ENCODE measurements at places on chromosomes 11 and 22. TPM values are rescaled to one million over a fixed set of nuclear protein-coding genes. Genes with fewer than 3 reads are reported as not detected.

DNA sequence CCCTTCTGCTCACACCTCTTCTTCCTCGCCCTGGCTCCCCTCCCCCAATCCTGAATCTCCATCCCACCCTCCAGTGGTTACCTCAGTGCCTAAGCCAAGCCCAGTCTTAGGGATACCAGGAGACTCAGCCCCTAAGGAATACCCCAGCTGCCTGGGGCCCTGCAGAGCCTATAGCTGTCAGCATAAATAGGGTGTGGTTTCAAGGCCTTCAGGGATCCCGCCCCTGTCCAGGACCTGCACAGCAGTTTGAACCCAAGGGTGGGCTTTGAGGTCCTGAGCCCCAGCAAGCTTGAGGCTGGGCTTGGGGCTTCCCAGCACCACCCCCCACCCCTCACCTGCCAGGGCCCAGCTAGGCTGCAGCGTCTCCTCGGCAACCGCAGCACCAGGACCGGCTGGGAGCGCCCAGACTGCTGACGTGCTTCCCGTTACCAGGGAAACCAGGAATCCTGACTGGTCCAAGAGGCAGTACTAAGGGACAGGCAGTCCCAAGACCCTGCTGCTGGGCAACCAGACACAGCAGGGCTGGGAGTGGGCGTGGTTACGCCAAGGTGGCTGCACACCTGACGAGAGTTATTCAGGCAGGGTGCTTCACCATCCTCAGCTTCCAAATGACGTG is 13.7 kb downstream of the APBB1 start:
- no peak for DNase-seq

DNA sequence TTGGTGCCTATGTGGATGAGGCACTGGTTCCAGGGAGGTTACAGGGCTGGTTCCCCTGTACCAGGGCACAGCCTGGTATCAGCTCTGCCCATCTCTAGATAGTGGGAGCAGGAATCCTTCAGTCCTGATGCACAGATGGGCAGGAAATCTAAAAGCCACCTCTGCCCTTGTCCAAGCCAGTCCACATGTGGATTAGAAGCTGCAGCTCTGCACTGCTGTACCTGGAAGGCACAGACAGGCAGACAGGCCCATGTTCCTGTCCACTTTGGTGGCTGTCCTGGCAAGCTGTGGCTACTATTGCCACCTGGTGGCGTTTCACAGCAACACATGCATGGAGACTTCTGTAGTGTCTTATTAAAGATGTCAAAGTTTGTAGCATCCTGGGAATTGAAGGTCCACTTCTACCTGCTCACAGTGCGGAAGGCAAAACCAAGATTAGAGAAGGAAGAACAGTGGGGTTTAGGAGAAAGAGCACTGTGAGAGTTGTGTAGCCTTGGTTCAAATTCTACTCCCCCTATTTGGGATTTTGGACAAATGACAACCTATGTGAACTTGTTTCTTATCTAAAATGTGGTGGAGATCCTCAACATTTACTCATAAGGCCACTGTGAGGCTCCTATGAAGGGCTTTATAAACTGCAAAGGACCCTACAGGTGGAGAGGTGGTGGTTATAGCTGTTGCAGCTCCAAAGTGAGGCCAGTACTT is 30.1 kb downstream of the NAV2 start:
- DNase-seq = peak; percentile 92

GRCh38 chr11:76313913-76314740 is 66.8 kb downstream of the THAP12 start:
- no peak for DNase-seq

- DNase-seq = peak; percentile 39
These were observed 1.0 kb downstream of the CUL5 start for GRCh38 chr11:108009497-108010370.

DNA sequence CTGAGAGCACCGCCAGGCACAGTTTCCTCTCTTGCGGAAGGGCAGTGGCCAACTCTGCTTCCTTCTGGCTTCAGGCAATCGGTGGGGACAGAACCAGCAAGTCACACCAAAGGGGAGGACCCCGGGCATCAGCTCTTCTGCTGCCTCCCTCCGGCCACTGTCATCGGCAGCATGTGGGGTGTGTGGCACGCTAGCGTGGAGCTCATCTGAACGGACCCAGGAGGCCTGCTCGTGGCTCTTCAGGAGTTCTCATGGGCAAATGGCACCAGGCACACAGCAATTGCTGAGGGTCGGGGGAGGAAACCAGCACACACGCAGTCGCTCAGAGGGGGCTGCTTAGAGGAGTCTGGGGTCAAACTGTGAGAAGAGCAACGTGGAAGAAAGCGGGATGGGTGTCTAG is 26.9 kb downstream of the B3GAT1 start:
- no peak for DNase-seq

DNA sequence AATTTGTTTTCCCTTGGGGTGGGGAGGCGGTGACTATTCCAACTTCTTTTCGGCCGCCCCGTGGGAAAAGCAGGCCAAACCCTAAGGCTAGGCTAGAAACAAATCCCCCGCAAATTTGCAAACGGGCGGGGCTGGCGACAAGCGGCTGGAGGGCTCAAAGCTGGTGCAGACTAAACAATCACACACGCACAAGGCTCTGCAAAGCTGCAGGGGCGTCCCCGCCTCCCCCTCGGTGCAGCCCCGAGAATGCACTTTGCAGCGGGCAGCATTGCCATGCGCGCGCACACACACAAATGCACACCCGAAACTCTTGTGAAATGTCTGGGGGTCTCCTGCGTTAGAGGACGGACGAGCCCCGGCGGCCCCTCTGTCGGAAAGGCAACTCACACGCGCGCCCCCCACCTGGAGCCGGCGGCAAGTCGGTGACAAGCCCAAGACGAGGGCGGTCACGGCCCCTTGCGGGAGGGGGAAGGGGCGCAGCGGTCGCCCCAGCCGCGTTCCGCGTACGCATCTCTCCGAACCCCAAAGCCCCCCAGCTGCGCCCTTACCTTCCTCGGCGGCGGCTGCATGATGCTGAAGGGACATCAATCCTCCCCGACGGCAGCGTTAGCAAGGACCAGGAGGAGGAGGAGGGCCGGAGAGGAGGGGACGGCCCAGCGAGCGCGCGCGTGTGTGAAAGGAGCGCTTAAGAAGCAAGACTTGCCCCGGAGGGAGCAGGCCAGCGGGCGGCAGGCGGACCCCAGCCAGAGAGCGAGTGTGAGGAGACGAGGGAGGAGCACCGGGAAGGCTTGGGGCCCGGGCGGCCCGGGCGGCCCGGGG is 600 bp downstream of the FCHSD2 start:
- DNase-seq = peak; percentile 80

GRCh38 chr22:36067235-36067558 is 38.6 kb upstream of the RBFOX2 start:
- no peak for DNase-seq

DNA sequence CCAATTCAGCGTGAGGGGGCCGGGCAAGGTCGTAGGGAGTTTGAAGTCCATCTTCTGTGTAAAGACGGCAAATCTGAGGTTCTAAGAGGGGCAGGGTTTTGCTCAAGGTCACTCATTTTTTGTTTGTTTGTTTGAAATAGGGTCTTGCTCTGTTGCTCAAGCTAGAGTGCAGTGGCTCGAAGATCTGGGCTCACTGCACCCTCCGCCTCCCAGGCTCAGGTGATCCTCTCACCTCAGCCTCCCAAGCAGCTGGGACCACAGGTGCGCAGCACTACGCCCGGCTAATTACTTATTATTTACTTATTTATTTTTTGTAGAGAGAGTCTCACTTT is 355 bp upstream of the AP1B1 start:
- DNase-seq = no peak

- no peak for DNase-seq
These were observed 392.8 kb upstream of the CCDC90B start for GRCh38 chr11:83678831-83679584.

DNA sequence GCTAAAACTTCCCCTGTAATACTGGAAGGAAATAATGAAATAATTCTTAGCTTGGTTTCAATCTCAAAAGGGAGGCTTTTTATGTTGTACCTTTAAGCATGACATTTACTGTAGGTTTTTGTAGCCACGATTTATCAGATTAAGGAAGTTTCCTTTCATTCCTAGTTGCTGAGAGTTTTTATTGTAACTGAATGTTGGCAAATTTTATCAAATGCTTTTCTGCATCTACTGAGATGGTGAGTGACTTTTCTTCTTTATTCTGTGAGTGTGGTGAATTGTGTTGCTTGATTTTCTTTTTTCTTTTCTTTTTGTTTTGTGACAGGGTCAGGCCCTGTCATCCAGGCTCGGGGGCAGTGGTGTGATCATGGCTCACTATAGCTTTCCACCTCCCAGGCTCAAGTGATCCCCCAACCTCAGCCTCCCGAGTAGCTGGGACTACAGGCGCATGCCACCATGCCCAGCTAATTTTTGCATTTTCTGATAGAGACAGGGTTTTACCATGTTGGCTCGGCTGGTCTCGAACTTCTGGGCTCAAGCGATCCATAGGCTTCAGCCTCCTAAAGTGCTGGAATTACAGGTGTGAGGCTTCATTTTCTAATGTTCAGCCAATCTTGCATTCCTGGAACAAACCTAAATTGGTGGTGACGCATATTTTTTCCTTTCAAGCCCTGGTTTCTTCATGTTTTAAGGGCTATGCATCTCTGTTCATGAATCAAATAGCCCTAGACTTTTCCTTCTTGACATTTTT is 26.2 kb downstream of the SUSD2 start:
- DNase-seq = no peak

GRCh38 chr11:9896902-9897301 is 233.0 kb downstream of the SWAP70 start:
- DNase-seq = no peak

GRCh38 chr22:24060375-24060788 is 49.3 kb downstream of the CABIN1 start:
- peak; percentile 98 for DNase-seq

GRCh38 chr11:126732981-126733380 is 267.6 kb downstream of the KIRREL3 start:
- no peak for DNase-seq

- no peak for DNase-seq
These were observed 35.5 kb upstream of the SLC25A1 start for GRCh38 chr22:19214078-19214473.

DNA sequence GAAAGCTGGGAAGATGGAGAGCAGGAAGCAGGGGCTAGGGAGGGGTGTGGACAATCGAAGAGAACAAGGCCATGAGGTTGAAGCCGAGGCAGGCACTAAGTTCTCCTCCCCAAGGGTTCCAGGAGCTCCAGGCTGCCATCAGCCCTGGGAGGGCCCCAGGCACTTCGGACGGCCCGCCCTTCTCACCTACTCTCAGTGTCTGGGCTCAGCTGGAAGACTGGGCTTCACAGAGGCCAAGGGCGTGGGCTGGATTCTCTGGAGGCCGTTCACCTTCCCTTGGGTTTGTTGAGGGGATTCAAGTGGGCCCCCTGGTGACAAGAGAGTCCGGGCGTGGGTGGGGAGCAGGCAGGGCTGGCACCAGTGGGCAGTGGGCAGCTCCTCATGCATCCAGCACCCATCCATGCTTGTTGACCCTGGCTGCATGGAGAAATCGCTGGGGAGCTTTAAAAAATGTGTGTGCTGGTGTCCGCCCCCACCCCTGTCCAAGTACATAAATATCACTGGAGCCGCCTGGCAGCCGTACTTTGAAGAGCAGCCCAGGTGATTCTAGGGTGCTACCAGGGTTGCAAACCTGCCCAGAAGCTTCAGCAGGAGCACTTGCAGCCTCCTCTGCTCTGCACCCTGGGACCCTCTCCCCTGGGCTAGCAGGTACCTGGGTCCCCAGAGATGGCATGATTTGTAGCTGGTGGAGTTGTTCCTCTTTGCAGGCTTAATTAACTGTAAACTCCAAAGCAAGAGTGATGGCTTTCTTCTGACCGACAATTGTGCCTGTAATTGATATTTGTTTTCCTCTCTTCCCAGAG is 74.3 kb downstream of the RTL6 start:
- no peak for DNase-seq

DNA sequence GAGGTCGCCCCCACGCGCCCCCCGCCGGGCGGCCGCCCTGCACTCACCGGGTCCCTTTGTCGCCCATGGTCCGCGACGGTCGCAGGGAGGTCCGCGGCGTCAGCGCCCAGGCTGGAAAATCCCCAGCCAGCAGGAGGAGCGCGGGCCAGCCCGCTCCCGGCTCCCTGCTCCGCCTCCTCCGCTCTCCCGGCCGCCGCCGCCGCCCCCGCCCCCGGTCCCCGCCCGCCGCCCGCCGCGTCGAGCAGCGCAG is at the start of gene ARRB1:
Gene ARRB1, minus strand, starts transcription at position 121 of the 250 bp plus-strand sequence. Its CDS starts 54 bp downstream, at position 67.
- no peak for DNase-seq

GRCh38 chr11:43234881-43235280 is 76.9 kb upstream of the API5 start:
- DNase-seq = no peak

GRCh38 chr11:82932564-82932963 is 31.0 kb downstream of the DDIAS start:
- DNase-seq = no peak

GRCh38 chr22:39480557-39480956 is 21.5 kb upstream of the MIEF1 start:
- no peak for DNase-seq

- DNase-seq = no peak
These were observed 34.7 kb downstream of the PDE3B start for GRCh38 chr11:14678350-14678749.

DNA sequence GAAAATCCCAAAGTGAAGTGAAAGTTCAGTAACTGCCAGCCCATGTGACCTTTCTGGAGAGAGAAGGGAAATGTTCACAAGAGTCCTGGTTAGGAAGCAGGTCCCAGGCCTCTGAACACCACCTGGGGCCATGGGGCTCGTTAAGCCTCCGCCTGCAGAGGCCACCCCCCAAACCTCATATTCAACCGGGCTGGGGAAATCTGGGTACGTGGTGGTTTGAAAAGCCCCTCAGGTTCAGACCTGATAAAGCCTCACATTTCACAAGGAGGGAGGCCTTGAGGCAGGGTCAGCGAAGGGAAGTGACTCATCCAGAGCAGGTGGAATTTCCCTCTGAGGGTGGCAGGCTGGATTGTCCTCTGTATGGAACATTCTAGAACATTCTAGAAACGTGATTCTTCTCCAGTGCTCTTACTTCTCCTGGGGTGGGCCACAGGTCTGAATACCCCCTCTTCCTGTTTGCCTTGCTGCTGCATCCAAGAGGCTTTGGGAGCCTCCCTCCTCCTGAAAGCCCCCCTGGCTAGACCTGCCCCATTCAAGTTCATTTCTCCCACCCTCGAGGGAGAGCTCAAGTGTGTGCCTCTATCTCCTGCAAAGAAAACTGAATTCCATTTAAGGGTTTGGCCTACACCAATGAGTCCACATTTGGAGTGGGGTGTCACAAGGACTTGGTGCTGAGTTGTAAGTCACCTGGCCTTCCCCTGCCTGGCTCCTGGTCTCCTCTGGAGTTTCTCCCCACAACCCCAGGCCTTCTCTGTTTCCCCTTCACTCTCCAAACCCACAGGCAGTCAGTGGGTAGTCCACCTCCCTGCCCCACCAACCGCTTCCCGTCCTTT is 6.3 kb downstream of the FXYD2 start:
- peak; percentile 82 for DNase-seq

PHLDA2 gene
- total RNA-seq = 1.5 TPM

GP1BB gene
- total RNA-seq = 5.3 TPM

C11orf21 gene
- not detected for total RNA-seq

PTPN5 gene
- not detected for total RNA-seq

TSPAN32 gene
- total RNA-seq = not detected

BDNF gene
- total RNA-seq = 0.85 TPM
